ENCODE measurements at places on chromosomes 3 and 15.

DNA sequence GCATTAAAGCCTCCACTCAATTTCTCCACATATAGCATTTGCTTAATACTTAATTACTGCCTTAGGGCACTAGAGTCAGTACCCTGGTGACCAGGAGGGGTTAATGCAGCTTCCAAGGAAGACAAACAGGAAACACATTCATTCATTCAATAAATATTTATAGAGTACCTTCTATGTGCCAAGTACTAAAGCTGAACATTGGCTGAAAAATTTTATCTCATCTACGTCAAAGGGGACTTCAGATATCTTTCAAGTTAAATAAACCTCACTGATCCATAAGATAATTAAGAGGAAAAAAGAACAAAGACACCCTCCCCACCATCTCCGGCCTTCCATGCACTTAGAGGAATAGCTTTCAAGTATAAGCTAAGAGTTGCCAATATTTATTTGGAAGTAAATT lies 156.9 kb upstream of the PRICKLE2 start:
- no peak for DNase-seq

DNA sequence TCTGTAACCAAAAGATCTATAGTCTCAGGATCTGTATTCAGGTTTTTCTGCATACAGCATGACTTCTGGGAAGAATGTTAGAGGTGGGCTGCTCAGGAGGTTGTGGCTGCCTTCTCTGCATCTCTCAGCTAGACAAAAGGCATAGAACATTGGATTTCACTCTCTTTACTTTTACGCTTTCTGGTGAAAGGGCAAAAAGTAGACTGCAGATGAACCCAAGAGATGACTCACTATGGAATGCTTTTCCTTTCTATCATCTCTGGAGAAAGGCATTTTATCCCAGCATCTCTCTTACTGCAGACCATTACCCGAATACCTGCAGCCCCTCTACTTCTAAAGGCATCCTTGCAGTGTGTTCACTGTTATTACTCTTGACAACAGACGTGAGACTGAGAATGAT lies 222.2 kb downstream of the WNT5A start:
- DNase-seq = no peak

DNA sequence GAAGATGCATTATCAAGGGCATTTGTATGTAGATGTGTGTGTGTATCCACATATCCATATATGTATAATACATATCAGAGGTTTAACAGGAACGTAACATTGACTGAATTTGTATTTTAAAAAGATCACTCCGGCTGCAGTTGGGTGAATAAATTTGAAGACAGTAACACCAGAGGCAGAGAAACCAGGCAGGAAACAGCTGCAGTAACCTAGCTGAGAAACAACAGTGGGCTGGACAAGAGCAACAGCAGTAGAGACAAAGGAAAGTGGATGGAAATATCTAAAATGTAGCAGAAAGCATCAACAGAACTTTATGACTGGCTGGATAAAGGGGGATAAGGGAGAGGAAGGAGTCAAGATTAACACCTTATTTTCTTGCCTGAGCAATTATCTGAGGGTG lies 68.3 kb upstream of the SETMAR start:
- no peak for DNase-seq

GRCh38 chr3:52518723-52519444 lies 14.8 kb downstream of the NT5DC2 start:
- DNase-seq = no peak

GRCh38 chr3:37726525-37727290 lies 135.0 kb upstream of the CTDSPL start:
- DNase-seq = no peak

- no peak for DNase-seq
These were observed 15.2 kb downstream of the SLTM start for GRCh38 chr15:58918239-58918638.

GRCh38 chr3:191958980-191959671 lies 498.2 kb downstream of the PYDC2 start:
- DNase-seq = no peak

- no peak for DNase-seq
These were observed 62.7 kb downstream of the DGKG start for GRCh38 chr3:186299327-186299726.

- no peak for DNase-seq
These were observed 124.7 kb upstream of the RBMS3 start for GRCh38 chr3:29156086-29156715.
